SK-N-SH treated with all-trans-retinoic acid at 6 μM for 48 hours (cell line): ENCODE measurements at places on chromosomes 12 and 14.

- no peak for ATAC-seq
Measured at GRCh38 chr12:95395696-95396095, 78.3 kb upstream of the METAP2 start.

- no peak for ATAC-seq
Measured at GRCh38 chr14:92153581-92153980, 31.8 kb downstream of the CPSF2 start.

- ATAC-seq = peak; percentile 97
Measured at GRCh38 chr12:76183459-76184186, 99.1 kb upstream of the NAP1L1 start.

GRCh38 chr14:93126111-93126510 is 10.4 kb upstream of the ITPK1 start:
- no peak for ATAC-seq

DNA sequence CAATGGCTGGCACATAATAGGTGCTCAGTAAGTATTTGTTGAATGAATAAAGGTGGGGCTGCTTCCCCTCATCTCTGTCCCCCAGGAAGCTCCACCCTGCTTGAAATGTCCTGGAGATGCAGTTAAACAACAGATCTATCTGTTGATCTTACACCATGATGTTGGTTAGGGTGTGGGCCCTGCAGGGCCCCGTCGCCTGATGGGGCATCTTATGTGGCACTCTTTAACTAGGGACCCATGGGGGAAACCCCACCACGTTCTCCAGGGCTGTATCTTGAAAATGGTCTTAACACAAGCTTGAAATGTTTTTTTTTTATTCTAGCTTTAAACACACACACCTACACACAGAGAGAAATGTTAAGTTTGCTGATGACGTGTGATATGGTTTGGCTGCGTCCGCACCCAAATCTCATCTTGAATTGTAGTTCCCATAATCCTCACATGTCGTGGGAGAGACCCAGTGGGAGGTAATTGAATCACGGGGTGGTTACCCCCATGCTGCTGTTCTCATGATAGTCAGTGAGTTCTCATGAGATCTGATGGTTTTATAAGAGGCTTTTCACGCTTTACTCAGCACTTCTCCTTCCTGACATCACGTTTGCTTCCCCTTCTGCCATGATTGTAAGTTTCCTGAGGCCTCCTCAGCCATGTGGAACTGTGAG is 741.7 kb downstream of the VRK1 start:
- no peak for ATAC-seq

GRCh38 chr12:1533205-1533601 is 61.2 kb downstream of the FBXL14 start:
- ATAC-seq = no peak

DNA sequence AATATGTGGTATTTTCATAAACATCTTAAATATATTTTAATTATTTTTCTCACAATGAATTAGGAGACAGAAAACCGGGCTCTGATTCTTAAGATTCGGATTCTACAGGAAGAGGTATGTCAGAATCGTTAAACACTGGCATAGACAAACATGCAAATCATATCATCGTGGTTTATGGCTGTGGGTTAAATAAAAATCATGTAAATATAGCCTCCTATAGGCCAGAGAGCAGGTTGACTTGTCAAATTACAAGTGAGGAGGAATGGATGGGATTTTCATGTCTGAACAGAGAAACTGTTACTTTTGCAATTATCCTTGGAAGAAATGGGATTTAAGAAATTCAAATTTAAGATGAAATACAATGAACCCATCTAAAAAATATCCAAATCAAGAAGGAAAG is 74.9 kb upstream of the BCAT1 start:
- ATAC-seq = no peak

GRCh38 chr12:47785036-47785886 is 12.2 kb downstream of the SLC48A1 start:
- no peak for ATAC-seq

- peak; percentile 89 for ATAC-seq
Measured at GRCh38 chr14:89618811-89619551, 201.9 kb upstream of the FOXN3 start.

GRCh38 chr14:81172353-81172752 is 48.4 kb downstream of the GTF2A1 start:
- ATAC-seq = no peak

DNA sequence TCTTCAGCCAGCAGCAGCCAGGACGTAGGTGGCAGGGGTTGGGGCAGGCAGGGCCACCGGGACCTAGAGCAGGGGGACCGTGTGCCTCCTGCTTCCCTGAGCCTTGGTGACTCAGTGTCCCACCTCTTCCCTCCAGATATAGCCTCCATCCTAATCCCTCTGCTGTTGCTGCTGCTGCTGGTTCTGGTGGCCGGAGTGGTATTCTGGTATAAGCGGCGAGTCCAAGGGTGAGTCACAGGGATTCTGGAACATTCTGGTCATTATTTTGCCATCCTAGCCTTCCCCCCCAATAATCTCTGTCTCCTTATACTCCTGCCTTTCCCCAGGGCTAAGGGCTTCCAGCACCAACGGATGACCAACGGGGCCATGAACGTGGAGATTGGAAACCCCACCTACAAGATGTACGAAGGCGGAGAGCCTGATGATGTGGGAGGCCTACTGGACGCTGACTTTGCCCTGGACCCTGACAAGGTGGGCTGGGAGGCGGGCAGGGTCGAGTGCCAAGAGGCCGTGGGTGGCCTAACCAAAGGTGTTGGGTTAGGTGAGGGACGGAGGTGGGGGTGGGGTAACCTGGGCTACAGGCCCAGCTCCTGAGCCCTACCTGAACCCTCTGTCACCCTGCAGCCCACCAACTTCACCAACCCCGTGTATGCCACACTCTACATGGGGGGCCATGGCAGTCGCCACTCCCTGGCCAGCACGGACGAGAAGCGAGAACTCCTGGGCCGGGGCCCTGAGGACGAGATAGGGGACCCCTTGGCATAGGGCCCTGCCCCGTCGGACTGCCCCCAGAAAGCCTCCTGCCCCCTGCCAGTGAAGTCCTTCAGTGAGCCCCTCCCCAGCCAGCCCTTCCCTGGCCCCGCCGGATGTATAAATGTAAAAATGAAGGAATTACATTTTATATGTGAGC is 4.5 kb upstream of the NXPH4 start:
- ATAC-seq = no peak

GRCh38 chr14:59195912-59196311 is 7.4 kb downstream of the DAAM1 start:
- ATAC-seq = no peak

DNA sequence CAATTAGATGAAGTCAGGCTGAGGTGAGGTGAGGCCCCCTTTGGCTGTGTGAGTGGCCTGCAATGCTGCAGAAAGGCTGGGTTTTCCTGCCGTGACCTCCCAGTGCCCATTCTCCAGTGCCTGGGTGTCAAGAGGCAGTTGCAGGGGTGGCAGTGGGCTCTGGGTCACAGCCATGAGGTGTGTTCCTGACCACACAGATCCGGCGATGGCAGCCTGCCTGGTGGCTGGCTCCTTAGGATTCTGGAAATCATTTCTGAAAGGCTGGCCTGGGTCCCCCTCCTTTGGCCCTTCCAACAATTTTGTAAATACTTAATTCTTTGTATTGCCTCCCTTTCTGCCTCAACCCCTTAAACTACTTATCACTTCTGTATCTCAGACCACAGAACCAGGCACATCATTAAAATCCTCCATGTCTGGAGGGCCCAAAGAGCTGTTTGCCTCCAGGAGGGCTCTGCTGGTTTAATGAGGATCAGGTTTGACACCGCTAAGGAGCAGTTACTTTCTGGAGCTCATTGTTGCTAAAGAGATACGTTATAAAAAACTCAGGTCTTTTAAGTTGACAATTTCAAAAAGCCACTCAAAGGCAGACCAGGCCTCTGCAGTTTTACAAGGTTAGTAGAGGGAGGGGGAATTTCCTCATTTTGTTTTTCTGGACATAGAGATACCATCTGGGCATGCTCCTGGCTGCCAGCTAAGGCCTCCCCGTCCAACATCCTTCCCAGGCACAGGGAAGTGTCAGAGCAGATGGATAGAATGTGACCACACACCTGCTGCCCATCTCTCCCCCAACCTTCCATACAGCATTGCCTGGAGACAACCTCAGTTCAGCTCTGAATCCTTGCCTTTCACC is 204.4 kb downstream of the FOXN3 start:
- no peak; the same call in 2 of the 3 replicates for ATAC-seq

DNA sequence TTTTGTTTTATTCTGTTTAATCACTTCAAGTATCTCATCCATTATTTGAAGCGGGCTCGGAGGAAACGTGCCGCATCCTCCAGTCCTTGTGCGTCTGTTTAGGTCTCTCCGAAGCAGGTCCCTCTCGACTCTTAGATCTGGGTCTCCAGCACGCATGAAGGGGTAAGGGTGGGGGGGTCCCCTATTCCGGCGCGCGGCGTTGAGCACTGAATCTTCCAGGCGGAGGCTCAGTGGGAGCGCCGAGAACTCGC is 311 bp upstream of the LGR5 start:
- ATAC-seq = no peak; the same call in 2 of the 3 replicates

- peak; percentile 93 for ATAC-seq
Measured at GRCh38 chr12:84502907-84503787, 409.5 kb downstream of the SLC6A15 start.

GRCh38 chr14:19754172-19754571 is 10.8 kb downstream of the OR4Q3 start:
- no peak for ATAC-seq

- peak; percentile 81 for ATAC-seq
Measured at GRCh38 chr14:61153431-61153830, 127.7 kb downstream of the TMEM30B start.

- ATAC-seq = no peak
Measured at GRCh38 chr14:33799705-33800570, 150.9 kb downstream of the EGLN3 start.

GRCh38 chr12:1217191-1217949 is 226.3 kb downstream of the ERC1 start:
- peak; percentile 93 for ATAC-seq

GRCh38 chr14:73785336-73785833 is 66.2 kb upstream of the PTGR2 start:
- peak; percentile 79 for ATAC-seq

- ATAC-seq = no peak
Measured at GRCh38 chr12:109732321-109733305, 19.0 kb downstream of the FAM222A start.

GRCh38 chr14:61768240-61768639 is 6.0 kb downstream of the SNAPC1 start:
- no peak; the same call in 1 of the 3 replicates for ATAC-seq

DNA sequence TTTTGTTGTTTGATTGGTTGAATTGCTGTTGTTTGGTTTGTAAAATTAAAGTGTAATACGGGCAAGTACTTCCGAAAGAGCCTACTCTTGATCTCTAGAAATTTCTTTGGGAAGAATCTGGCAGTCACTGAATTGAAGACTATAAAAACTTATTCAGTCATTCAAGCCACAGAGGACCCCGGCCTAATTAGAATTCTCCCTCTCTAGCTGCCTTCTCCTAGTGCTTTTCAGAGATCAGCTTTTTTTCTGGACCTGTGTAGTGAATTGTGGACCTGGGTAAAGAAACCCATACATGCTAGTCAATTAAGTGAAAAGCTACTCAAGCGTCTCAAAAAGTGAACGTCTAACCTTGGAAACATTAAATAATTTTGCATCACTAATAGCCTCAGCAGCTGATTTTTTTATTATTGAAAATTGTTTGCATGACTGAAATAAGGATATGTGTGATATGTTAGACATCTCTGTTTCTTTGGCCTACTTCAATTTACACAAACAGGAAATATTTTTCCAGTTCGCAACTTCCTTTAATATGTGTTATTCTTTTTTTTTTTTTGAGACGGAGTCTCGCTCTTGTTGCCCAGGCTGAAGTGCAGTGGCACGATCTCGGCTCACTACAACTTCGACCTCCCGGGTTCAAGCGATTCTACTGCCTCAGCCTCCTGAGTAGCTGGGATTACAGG is 27.2 kb downstream of the EFCAB11 start:
- no peak for ATAC-seq

GRCh38 chr14:82641050-82641540 is 1107.4 kb upstream of the SEL1L start:
- no peak for ATAC-seq

DNA sequence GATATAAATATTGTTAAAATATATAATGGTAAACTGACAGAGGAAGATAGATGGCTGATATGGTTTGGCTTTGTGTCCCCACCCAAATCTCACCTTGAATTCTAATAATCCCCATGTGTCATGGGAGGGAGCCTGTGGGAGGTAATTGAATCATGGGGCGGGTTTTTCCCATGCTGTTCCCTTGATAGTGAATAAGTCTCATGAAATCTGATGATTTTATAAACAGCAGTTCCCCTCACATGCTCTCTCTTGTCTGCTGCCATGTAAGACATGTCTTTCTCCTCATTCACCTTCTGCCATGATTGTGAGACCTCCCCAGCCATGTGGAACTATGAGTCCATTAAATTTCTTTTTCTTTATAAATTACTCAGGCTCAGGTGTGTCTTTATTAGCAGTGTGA is 46.3 kb downstream of the PTCSC3 start:
- no peak for ATAC-seq

DNA sequence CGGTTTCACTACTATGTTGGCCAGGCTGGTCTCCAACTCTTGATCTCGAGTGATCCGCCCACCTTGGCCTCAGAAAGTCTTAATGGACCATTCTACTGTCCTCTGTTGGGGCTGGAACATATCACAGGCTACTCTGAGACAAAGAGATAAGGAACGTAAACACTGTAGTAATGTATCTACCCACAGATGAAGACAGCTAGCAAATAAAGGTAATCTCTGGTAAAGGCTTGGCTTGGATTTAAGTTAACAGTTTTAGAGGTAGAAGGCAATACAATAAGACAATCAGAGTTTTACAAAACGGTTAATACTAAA is 44.6 kb upstream of the ISM2 start:
- no peak for ATAC-seq

DNA sequence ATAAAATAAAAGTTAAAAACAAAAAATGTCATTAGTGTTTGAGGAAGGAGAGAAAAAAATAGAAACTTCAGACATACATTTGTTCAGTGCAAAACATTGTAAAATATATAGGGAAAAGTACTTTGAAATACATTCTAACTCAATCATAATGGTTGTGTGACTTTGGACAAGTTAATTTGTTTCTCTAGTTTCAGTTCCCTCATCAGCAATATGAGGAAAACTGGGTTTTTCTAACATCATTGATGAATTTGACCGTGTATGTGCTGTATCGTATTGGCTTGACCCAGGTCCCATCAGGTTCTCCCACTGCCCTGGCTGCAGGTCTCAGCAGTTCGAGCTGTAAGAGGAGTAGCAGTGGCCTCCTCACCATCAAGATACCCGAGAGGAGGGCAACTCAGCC is 173.9 kb upstream of the ATF7IP start:
- no peak for ATAC-seq

DNA sequence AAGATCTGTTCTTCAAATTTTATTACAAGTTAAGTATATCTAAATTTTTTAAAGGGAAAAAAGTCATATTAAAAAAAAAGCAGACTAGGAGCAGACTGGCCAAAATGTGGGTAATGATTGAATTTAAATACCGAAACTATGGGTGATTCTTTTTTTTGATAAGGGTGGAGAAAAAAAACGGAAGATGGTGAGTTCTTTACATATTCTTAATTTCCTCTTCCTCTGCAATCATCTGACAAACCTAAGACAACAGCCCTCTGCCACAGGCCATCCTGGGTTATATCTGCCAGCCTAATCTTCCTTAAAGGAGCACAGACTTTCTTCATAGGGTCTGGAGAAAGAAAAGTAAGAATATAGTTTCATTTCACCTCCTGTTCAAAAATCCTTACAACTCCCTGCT is 108.0 kb downstream of the PPP2R5E start:
- ATAC-seq = no peak

- ATAC-seq = no peak
Measured at GRCh38 chr14:61474015-61474414, 152.6 kb downstream of the PRKCH start.

- no peak for ATAC-seq
Measured at GRCh38 chr14:105471297-105471821, 3.3 kb upstream of the CRIP2 start.
